ENCODE measurements at places on chromosomes 1 and 21.

DNA sequence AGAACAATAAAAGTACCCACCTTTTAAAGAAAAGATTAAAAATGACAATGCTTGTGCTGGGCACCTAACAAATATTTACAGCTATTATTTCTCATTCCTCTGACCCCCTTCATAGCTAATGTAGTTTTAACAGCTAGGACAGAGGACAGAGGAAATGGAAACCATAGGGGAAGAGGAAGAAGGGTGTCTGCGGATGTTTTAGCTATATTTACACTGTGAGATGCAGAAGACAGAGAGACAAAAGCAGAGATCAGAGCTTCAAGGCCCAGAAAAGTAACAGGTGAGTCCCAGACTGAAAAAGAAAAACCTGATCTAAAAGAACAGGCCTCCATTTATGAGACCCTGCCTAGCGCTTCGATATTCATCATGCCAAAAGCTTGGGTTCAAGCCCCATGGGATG lies 72.0 kb downstream of the ZNF281 start:
- DNase-seq, result no peak

DNA sequence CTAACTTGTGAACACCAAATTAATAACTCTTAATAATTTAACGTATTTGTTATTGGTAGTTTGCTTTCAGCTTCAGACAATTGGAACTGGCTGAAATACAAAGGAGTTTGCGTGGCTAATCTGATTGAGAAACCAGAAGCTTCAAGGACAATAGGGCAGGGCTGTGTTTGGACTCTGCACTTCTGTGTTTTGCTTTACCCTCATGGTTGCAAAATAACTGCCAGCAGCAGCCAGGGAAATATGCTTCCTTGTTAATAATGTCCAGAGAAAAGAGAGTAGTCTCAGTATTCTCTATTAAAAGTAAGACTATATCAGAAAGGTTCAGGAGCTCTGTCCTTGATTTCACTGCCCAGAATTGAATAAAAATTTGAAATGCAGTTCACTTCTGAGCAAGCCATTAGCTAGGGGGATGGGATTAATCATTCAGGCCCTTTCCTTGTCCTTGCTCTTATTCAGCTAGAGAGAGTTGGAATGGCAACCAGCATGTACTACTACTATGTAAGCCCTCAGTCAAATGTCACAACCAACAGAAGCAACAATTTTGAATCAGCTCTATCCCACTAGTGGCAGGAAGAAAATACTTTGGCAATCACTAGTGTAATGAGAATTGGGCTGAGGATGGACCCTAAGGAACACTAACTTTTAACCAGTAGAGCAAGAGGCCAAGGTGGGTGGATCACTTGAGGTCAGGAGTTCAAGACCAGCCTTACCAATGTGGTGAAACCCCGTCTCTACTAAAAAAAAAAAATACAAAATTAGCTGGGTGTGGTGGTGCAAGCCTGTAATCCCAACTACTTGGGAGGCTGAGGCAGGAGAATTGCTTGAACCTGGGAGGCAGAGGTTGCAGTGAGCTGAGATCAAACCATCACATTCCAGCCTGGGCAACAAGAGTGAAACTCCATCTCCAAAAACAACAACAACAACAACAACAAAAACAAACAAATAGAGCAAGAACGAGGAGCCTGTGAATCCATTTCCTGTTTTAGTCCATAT lies 76.8 kb downstream of the POU2F1 start:
- no peak for DNase-seq

GRCh38 chr1:189269011-189269410 lies 1208.7 kb downstream of the BRINP3 start:
- no peak for DNase-seq

GRCh38 chr21:45302082-45303061 lies 14.7 kb upstream of the POFUT2 start:
- peak; percentile 37 for DNase-seq

DNA sequence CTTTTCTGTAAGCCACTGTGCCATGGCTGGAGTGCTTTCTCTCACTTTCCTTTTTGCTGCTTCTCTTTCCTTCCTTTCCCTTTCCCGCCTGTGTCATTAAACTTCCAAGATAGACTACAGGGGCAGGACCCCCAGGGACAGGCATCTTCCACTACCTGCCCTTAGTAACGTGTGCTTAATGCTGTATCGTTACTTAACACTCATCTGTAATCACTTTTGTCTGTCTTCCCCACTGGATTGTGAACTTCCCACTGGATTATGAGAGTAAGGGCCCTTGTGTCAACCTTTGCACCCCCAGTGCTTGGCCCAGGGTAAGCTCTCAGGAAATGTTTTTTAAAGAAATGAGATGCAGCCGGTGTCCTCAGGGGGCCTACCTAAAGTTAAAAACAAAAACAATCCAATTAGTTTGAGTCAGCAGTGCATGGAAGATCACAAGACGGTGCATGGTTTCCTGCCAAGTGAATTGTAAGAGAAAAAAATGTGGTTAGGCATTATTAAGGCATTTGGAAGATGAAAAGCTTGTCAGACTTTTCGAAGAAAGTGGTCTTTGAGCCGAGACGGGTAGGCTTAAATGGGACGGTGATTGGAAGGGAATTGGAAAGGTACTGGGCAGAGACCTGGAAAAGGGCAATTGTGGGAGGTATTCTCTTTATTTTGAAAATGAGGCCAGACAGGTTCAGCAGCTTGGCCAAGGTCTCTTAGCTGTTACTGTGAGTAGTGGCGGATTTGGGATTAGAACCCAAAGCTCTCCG lies 958 bp downstream of the LYPLAL1 start:
- no peak for DNase-seq

- no peak for DNase-seq
Measured at GRCh38 chr21:46594276-46594675, 10.6 kb downstream of the S100B start.

DNA sequence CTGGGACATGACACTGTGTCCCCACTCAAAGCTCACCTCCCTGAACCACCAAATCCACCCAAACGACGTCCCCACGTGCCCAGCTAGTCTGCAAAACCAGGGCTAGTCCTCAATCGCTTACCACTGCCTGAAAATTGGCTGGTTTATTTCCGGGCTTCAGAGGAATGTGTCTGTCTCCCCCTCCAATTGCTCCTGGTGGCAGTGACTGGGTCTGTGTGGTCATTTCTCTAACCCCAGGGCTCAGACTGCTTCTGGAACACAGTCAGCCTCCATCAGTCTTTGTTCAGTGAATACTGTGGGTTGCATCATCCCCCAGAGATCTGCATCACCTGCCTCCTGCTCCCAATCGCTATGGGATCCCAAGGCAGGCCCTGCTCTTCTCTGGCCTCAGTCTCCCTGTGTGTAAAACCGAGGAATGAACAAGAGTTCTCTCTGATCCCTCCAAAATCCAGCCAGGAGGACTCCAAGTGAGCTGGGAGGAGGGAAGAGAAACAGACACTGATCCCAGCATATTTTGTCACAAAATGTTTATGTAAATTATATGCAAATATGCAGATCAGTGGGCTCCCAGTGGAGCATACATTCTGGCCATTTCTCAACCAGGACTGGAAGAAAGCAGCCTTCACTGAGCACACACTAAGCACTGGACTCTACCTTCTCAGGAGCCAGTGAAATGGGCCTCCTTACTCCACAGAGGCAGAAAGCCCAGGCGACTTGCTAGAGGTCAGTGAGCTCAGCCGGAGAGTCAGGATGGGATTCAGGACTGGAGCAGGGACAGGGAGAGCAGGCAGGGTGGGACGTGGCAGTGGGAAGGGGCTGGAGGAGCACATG lies 20.9 kb downstream of the SDC3 start:
- DNase-seq, result no peak

DNA sequence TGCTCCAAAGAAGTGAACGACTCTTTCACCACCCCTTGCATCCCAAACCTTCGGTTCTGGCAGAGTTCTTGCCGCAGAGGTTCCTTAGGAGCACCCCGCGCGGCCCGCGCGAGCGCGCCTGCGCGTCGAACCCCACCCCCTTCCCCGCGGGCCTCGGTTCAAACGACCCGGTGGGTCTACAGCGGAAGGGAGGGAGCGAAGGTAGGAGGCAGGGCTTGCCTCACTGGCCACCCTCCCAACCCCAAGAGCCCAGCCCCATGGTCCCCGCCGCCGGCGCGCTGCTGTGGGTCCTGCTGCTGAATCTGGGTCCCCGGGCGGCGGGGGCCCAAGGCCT lies at the start of gene C1orf56:
C1orf56 (plus strand) TSS at position 161 of the 334 bp plus-strand sequence; CDS start at position 258, 97 bp downstream.
- no peak for DNase-seq

DNA sequence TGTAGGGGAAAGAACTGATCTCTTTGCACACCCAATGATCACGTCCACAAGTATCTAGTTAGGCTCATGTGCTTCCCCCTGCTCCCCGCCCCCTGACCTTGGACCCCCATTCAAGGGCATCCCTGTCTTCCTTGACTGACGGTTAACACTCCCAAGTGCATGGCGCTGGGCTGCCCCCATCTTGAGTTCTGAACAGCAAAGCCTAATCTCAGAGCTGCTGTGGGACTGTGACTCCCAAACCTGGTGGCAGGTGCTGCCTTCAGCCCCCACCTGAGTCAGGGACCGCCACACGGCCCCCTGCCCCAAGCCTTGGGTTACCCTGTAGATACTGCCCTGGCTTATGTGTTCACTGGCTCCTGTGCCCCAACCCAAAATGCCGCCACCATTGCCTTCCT lies 925 bp downstream of the TNNI1 start:
- no peak for DNase-seq

DNA sequence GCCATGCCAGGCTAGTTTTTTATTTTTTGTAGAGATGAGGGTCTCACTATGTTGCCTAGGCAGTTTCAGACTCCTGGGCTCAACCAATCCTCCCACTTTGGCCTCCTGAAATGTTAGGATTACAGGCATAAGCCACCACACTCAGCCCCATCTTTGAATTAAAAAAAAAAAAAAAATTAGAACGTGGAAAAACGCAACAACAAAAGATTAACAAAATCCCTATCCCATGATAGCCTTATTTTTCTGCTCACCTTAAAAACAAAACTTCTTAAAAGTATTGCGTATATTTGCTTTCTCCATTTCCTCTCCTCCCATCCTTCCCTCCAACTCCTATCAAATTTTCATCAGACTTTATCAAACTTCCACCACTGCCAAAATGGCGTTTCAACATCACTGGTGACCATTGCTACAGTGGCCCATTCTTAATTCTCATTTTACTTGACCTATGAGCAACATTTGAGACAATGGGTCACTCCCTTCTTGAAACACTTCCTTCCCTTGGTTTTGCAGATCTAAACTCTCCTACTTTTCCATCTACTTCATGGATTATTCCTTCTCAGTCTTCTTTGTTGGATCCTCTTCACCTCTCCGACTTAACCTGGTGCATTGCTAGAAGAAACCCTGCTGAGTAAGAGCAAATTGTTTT lies 579 bp upstream of the ZNF684 start:
- no peak for DNase-seq

- no peak for DNase-seq
Measured at GRCh38 chr1:57483954-57484353, 60.1 kb upstream of the DAB1 start.

GRCh38 chr1:83516369-83516768 lies 482.6 kb downstream of the TTLL7 start:
- no peak for DNase-seq

DNA sequence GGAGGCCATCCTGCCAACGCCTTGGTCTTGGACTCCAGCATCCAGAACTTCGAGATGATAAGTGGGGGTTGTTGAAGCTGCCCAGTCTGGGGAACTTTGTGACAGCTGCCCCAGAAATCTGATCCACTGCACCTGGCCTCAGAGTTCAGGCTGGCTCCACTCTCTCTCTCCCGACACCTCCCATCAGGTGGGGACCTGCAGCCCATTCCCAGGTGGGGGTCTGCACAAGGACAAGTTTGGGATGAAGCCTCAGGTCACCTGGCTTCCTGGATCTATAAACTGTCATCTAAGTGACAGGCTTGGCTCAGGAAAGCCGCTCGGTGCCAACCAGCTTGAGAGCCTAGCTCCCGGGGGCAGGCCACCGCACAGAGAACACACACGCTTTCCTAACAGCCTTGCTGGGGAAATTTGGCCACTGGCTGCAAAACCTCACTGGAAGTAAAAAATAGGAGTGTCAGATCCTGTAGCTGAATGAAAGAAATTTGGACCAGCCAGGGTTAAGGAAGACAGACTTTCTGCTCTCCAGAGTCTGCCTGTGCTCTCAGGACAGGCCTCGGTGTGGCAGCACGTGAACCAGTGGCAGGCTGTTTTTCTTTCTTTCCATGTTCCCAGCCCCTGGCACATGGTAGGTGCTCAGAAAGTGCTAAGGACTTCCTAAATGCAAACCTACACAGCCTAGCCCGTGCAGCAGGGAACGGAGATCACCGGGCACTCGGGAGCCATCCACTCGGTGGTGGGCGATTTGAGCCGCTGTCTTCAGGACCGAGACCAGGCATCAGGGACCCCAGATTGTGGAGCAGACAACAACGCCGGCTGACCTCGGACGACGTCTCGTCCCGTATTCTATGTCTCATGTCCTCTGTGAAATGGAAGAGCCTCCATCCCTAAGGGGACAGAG lies 42.6 kb upstream of the LBR start:
- no peak for DNase-seq

DNA sequence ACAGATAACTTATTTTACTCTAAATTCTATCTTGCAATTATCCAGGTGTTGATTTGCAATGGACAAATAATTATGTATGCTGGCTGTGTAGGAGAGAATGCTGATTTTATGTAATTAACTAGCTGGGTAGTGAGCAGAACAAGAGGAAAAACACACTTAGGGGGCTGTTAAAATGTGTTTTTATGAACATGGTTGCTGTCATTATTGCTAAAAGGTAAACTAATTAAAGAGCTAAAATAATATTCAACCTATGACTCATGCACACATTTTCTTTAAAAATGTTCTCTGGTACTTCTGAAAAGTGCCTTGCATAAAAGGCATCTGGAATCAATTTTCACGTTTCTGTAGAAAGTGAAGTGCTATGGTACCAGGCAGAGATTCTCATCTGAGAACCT lies 192.8 kb upstream of the C8B start:
- DNase-seq, result no peak

GRCh38 chr21:44618909-44619308 lies 7.0 kb downstream of the KRTAP10-8 start:
- peak; percentile 32 for DNase-seq

DNA sequence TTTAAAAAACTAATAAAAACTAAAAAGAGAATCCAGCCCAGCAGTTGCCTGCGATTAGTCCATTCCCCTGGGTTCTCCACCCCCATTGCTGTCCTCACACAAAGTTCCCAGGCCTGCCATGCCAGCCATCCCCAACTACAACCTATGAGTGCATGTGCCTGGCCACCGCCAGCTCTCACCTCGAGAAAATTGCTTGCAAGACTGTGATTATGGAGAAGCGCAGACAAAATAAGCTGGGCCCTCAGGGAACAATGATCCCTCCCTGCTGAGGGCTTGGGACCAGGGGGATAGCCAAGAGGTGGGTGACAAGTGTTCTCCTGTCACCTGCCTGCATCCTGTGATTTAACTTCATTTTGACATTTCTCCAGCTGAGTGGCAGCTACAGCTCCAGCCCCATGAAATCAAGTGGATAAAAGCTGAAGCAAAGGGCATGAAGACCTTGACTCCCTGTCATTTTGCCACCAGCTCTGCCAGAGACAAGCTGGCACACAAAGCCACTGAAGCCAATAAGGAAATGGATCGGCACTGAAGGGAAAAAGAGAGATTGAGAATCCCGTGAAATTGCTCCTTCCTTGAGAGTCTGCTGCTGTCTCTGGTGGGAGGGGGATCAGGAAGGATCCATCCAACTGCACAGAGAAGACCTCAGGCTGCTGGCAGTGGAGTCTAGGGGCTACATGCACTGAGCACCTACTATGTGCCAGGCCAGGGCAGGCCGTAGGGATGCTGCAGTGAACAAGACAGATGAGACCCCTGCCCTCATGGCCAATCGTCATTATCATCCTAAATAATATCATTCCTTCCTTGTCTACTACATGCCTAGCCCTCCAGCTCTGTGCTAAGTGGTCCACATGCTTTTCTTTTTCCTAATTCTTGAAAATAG lies 40.7 kb downstream of the MATN1 start:
- no peak for DNase-seq

GRCh38 chr1:7333094-7333493 lies 438.0 kb upstream of the VAMP3 start:
- DNase-seq, result no peak

- no peak for DNase-seq
Measured at GRCh38 chr1:2072109-2072806, 22.0 kb downstream of the PRKCZ start.
